ENCODE measurements at places on chromosomes 13 and 19. TPM values are rescaled to one million over a fixed set of nuclear protein-coding genes. Genes with fewer than 3 reads are reported as not detected.
A peak's percentile ranks its signal among the peaks of the same experiment; 100 is the strongest.

DNA sequence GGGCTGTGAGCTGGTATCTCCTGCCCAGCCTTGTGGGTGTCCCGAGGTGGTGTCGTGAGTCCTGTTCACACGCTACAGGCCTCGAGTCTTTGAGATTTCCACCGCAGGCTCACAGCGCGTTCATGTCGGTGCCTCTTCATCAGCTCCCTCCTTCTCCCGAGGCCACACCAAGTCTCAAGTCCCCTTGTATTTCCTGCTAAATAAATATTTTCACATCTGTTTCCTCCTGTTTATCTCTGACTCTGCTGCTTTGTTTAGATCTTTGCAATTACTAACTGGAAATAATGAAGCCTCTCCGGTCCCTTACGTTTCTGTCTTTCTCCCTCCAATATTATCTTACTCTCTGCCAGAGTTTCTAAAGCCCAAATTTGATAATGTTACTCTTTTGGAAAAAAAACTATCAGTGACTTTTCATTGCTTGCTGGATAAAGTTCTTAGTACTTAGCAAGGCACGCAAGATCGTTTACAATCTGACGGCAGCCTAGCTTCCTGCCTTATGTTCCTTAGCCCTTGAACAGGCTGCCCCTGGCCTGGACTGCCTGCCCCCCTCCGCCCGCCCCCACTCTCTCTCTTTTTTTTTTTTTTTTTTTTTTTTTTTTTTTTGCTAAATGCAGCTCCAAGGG is 130.5 kb upstream of the RNF113B start:
- no peak for DNase-seq

GRCh38 chr13:45092663-45093062 is 27.6 kb upstream of the GTF2F2 start:
- no peak for DNase-seq

- DNase-seq: peak; percentile 27
Observed at GRCh38 chr13:27622102-27622820, 569 bp downstream of the POLR1D start.

- peak; percentile 91 for DNase-seq
Observed at GRCh38 chr13:71867131-71867814, at the start of gene DACH1. DACH1 (minus strand) TSS chr13:71867204.

Gene CAPN12
- polyA plus RNA-seq: 5.8 TPM

Gene MEIOSIN
- not detected for polyA plus RNA-seq

Gene CYP4F8
- polyA plus RNA-seq: not detected

All from right renal cortex interstitium (tissue), 3 donors.